Erythroblast (primary cell): ENCODE measurements at places on chromosomes 3 and 15.

- no peak for DNase-seq
These were observed 55.0 kb upstream of the EPHB3 start for GRCh38 chr3:184506561-184506991.

DNA sequence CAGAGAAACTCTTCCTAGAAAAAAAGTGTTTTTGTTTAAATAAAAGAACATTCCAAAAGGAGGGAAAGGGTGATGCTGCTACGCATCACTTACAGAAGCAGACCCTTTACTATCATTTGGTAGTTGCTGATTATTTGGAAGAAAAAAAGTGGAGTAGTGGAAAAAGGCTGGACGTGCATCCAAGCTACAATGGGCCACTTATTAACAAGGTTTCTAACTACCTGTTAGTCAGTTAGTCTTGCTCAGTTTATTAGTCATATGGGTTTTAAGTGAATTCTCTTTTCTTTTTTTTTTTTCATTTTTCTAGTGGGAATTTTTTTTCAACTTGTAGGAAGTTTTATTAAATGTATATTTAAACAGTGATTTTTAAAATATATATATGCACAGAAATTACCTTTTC lies 866.0 kb downstream of the MCTP2 start:
- no peak for DNase-seq

DNA sequence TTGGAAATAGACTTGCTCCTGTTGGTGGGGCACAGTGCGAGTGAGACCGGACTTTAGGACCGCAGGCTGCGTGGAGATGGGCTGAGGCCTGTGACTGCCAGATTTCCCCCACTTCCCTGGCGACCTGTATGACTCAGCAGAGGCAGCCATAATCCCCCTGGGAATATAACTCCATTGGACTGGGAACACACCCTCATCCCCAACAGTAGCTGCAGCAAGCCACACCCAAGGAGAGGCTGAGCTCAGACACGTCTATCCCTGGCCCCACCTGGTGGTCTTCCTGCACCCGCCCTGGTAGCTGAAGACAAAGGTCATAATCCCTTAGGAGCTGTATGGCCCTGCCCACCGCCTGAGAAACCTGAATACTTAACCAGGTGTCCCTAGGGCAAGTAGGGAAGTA lies 42.6 kb downstream of the DZIP1L start:
- no peak for DNase-seq

DNA sequence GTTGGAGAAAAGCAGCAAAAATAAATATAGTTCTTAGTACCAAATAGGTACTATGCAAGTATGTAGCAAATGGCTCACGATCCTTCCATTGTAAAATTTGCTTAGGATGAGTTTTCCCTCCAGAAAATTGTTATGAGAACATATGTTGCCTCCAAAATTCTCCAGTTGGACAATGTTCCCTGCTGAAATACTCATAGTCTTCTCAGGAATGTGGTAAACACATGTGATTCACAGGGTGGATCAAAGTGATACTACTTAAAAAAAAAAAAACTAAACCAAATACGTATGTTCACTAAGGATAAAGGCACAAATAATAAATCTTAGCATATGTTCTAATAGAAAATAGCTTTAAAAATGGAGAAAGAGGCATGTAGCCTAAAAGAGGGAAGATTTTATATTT lies 84.3 kb upstream of the ZNF385D start:
- DNase-seq = no peak

GRCh38 chr3:67462187-67462586 lies 192.2 kb downstream of the SUCLG2 start:
- DNase-seq = no peak

DNA sequence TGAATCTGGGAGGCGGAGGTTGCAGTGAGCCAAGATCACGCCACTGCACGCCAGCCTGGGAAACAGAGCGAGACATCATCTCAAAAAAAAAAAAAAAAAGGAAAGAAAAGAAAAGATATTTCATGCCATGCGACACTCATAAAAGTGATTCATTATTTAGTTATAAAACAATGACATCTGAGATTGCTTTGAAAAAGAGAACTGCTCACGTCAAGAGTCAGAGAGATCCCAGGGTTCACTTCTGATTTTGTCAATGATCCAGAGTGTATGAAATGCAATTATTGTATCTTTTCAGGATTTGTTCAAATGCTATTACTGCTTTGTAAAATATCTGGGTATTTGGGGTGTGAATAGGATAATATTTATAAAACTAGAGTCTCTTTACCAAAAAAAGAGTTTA lies 6.0 kb upstream of the SAMD7 start:
- no peak for DNase-seq

DNA sequence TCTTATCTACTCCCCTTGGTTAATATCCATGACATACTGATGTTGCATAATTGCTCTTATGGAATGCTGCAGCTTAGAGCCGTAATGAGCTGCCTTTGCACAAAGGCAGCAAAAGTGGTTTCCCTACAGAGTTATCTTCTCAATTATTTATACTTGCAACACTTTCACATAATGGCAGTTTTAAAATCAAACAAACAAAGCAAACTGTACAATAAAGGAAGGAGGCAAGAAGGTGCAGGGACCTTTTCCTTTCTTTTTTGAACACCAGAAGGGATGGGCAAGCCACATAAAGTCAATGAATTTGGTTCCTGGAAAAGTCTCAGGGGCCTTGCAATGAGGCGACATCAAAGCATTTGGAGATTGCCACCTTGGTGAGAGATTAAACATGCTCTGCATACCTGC lies 188.0 kb downstream of the MEIS2 start:
- DNase-seq = no peak

DNA sequence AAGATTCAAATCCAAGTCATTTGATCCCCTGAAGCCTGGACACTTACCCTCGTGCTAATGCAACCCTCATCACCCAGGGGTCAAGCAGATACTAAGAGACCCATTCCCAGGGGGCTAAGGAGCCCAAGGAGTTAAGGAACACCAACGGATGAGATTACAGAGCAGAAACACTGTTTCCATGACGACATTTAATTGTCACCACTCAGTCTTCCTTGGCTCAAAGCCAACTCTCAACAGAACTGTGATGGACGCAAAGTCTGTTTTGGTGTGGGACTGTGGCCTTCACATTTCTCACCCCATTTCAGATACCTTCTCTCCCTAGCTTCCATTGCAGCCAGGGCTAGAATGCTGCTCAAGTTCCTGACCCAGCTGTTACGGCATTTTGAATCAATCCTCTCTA lies 383.5 kb upstream of the WNT5A start:
- no peak for DNase-seq

DNA sequence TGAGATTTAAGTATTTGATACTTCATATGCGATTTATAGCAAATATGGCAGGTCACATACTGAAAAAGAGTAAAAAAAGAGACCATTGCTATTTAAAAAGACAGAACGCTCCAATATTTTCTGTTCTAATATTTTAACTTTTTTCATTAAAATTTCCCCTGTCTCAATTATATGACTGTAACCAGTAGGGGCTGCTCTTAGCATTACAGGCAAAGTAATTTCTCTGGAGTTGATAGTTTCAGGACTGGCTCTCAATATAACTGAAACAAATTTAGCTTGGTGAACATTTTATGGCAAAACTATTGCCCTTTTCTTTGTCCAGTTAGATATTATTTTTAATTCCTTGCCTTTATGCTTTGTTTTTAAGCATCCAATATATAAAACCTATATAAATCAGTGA lies 286.3 kb upstream of the ROBO2 start:
- DNase-seq = no peak

DNA sequence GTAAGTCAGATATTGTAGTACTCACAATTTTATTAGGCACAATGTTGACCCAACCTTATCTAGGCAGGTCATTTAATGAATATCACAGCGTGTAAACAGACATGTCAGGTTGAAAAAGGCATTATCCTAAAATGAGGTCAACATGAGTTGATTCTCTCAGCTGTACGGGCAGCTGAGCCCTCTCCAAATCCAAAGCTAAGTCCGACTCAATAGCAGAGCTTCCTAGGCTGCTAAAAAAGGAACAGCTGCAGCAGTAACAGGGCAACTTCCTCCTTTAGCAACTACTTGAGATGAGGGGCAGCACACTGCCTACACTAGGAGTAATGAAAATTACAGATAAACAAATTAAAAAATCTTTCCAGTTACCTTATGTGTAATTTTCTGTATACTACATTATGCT lies 189.2 kb downstream of the CADM2 start:
- DNase-seq = no peak

- no peak for DNase-seq
These were observed 53.6 kb upstream of the RPL35A start for GRCh38 chr3:197896421-197896820.

DNA sequence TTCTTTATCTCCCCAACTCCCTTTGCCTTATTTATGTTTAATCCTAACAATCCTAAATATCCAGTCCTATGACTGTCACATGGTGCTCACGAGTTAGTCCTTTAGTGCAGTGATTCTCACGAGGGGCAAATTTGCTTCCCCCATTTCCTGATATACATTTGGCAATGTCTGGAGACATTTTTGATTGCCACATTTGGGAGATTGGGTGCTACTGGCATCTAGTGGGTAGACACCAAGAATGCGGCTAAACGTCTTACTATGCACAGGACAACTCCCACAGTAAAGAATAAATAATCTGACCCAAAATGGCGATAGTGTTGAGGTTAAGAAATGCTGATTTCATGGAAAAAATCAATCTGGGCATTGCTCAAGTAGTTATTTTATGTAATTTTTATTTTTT lies 466.5 kb downstream of the ROBO2 start:
- no peak for DNase-seq
